Right forelimb (tissue), 1 donor: ENCODE measurements at places on chromosomes 6 and 20.

DNA sequence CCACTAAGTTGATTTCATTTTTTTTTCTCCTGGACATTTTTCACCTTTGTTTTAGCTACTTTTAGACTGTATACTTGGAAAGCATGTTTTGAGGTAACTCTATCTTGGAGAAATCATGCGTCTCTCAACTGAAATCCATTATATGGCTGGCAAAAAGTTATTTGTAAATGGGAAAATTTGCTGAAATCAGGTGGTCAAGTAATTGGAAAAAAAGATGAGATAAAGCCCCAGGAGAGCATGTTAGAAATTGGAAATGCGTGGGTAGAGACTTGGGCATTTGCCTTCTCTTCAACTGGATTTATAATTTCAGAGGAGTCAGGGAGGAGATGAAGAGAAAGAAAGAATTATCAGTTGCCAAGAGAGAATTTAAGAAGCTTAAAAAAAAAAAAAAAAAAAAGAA is 217.1 kb upstream of the MAP3K7 start:
- DNase-seq: no peak

DNA sequence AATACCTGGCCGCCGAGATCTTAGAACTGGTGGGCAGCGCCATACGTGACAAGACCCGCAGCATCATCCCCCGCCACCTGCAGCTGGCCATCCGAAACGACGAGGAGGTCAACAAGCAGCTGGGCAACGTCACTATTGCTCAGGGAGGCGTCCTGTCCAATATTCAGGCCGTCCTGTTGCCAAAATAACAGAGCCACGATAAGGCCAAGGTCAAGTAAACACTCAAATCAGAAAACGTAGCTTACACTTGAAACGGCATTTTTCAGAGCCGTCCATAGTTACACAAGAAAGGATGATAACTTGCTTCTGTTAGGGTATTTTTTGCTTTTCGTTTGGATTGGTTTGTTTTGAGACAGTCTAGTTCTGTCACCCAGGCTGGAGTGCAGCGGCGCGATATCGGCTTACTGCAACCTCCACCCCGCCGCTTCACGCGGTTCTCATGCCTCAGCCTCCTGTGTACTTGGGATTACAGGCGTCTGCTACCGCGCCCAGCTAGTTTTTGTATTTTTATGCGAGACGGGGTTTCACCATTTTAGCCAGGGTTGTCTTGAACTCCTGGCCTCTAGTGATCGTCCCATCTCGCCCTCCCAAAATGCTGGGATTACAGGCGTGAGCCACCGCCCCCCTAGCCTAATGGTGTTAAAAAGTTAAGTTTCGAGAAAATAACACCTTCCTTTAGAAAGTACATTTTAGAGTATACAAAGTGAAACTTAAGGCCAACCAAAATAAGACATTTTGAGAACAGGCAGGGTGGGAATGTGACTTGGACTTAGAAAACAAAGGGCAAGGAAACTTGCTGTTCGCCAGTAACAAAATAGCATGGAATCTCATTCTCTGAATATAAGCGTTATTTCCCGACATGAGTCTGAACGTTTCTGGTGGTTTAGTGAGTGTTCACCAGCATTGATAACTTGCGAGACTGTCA is 42.8 kb upstream of the HFE start:
- DNase-seq: peak; percentile 87

DNA sequence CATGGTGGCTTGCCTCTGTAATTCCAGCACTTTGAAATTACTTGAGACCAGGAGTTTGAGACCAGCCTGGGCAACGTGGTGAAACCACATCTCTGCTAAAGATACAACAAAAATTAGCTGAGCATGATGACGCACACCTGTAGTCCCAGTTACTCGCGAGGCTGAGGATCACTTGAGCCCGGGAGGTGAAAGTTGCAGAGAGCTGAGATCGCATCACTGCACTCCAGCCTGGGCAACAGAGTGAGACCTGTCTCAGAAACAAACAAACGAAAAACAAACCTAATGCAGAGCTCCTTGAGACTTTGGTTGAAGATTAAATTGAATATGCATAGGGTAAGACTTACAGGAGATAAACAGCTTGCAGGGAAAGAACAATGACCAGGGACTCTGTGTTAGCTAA is 80.8 kb downstream of the SCAF8 start:
- DNase-seq: no peak

DNA sequence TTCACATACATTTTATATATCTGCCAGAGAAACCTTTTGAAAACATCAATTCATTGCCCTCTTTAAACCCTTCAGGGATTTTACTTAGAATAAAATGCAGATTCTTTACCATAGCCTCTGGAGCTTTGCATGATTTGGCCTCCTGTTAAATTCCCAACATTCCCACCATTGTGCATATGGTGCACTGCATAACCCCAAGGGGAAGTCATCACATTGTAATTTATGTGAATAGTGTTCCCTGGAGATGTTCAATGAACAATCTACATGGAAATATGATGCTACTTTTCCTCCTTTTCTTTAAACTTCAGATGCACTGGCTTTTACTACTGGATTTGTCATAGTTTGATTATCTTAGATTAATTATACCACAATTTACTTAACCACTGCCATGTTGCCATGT is 94.7 kb downstream of the PHF3 start:
- no peak for DNase-seq

GRCh38 chr20:38298768-38299288 is 5.1 kb upstream of the BPI start:
- peak; percentile 60 for DNase-seq

DNA sequence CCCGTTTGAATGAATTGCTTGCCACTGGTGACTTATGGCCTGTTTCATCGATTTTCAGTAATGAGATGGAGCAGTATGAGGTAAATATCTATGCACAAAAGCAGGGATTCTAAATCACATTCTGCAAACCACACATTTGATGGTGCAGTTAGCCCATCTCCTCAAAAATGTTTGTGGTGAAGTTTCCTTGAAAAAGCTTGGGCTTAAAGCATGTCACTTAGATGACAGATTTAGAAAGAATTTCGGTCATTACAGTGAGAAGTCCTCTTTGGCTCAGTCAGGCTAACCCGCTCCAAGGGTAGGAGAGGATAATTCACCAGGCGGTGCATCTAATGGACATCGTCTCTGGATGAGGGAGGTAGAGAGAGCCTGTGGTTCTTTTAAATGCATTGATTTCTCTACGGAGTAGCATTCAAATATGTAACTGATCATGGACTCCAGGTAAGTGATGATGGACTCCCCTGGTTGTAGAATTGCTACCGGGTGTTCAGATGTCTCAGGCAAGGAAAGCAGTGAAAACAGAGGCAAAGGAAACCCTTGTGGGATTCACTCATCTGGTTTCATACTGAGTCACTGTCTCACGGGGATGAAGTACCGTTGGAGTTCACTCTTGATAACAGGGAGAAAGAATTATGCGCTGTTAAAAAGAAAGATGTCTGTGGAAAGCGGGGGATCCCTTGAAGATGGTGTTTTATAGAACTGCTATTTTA is 65.3 kb downstream of the AIG1 start:
- no peak for DNase-seq

DNA sequence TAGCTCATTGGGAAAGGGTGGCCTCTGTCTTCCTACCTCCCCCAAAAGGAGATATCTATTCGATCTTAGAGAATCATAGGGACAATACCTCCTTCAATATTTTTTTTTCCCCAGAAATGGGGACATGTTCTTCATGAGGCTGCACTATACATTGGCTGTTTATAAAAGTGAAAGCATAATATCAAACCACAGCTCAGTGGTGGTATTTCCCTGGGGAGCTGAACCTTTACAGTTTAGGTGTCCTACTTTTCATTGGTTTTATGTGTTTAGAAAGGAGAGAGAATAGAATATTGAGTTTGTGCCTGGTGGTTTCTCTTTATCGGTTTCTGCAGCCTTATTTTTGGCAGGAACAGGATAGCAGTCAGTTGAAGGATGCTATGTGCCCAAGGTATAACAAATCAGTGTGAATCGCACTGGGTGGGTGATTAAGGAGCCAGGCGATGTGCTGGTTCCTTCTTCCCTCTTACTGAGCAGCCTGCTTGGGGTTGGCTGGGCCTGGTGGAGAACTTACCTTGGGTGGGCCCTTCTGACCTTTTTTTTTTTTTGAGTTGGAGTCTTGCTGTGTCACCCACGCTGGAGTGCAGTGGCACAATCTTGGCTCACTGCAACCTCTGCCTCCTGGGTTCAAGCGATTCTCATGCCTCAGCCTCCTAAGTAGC is 25.2 kb downstream of the UST start:
- no peak for DNase-seq

GRCh38 chr6:141653590-141653989 is 479.1 kb upstream of the GJE1 start:
- DNase-seq: no peak

DNA sequence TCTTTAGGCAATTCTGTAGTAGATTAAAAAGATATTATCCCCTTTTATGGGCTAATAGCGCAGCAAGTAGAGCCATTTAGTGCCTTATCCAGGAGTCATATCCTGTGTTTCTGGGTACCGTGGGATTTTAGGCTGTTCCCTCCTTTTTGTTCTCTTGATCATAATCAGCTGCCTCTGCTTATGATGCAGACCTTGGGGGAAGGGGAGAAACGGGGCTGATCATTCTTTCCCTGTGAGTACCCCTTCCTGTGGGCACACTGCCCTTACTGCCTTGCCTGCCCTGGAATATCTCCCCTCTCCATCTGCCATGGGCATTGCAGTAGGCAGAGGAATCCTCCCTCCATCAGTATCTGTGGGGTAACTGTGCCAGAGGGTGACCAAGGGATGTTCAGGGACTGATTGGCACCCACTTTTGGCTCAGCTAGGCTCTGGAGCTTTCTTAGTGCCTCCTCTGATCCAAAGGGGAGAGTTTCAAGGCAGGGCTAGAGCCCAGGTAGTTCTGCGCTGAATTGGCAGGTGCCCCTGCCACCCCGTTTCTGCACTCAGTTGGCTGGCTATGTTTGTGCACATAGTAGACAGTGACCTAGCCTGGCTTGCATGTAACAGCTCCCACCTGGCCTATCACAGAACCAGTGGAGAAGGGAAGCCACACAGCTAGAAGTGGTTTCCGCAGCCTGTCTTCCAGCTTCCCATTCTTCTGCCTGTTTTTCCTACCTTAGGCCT is 103.3 kb downstream of the FIG4 start:
- DNase-seq: no peak

GRCh38 chr20:11792568-11792953 is 125.1 kb upstream of the BTBD3 start:
- no peak for DNase-seq

DNA sequence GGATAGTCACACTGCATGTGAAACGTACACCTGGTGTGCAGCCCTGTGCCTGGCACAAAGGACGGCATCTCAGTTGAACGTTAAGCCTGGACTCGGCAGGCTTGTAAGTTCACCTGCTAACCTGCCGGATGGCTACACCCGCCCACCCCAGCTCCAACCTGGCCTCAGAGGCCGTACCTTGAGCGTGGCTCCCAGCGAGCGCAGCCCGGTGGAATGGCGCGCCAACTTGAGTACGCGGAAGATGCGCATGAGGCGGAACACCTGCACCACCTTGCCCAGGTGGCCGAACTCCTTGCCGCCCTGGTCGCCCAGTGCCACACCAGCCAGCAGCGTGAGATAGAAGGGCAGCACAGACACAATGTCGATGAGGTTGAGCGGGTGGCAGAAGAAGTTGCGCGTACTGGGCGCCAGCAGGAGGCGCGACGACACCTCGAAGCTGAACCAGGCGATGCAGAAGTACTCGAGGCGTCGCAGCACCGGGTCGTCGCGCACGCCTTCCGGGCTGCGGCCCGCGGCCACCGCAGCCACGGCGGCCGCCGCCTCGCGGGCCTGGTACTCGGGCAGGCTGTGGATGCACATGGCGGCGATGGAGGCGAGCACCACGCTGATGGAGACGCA is 3.3 kb downstream of the KCNS1 start:
- no peak for DNase-seq

DNA sequence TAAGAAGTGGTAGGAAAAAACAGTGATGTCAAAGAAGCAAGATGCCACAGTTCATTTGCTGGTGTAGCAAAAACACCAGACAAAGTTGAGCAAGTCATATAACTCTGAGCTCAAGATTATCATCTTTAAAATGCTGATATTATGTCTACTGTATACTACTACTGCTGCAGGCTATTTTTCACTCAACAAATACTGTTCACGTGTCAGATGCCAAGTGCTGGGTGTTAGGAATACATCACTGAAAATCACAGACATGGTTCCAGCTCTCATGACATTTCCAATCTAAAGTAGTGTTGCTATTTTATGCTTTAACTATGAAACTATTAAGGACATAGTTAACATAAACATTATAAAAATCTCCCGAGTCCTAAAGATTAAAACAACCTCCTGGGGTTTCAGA is 163.0 kb downstream of the NKAIN2 start:
- DNase-seq: no peak

DNA sequence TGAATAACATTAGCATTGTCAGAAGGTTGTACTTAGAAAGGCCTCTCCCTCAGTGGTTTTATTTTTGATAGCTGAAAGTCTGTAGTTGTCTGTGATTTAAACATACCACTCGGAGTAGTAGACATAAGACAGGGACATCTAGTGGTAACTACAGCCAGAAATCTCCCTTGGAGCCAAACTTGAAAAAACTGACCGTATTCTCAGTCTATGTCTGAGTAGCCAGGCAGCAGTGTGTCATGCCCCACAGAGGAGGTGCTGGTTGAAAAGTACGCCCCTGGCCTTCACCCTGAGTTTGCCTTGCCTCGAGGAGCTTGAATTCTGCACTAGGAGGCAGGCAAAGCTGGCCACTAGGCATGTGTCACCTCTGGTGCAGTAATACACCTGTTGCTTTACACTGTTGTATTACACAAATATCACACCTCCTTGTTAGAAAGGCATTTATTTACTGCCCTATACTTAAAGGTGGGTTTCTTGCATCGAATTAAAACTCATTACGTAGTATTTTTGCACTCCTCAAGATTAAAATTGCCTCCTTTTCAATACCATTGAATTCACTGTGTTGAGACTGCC is 20.8 kb downstream of the ZBTB2 start:
- no peak for DNase-seq

DNA sequence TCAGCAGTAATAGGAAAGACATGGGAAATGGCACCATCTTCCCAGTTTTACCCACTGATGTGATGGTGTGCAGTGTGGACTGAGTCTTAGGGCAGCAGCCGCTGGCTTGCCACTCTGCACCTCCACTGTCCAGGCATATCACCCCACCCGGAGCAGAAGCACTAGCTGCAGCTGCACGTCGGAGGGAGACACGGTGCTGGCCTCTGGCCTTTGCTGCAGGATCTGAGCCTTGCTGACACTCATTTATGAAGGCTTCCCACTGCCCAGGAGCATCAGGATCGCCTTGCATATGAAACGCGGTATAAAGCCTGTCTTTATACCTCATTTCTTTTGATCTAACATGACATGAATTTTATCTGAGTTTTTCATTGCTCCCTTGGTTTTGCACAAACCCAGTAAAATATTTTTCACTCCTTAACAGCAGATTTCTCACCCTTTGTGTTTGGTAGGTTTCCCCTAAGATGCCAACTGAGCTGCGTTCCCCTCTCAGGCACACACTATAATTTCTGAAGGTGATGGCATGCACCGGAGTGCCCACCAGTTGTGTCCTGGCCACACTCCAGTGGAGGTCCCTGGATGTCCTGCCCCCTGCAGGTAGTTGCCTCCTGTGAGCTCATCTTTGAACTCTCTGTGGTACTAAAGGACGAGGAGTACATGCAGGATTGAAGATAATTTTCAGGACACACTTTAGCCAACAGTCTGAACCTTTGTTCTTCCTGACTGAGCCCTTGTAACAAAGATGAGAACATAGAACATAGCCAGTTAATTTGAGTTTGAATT is 9.0 kb upstream of the EXOC2 start:
- DNase-seq: no peak

- DNase-seq: no peak
Observed at GRCh38 chr6:62013719-62014118, 272.3 kb downstream of the KHDRBS2 start.
